ENCODE measurements at places on chromosomes 16 and 17.

GRCh38 chr17:4566785-4567184 is 6.4 kb upstream of the GGT6 start:
- peak; percentile 79 for DNase-seq

- no peak for DNase-seq
Measured at GRCh38 chr16:88367560-88367959, 15.2 kb upstream of the ZNF469 start.

DNA sequence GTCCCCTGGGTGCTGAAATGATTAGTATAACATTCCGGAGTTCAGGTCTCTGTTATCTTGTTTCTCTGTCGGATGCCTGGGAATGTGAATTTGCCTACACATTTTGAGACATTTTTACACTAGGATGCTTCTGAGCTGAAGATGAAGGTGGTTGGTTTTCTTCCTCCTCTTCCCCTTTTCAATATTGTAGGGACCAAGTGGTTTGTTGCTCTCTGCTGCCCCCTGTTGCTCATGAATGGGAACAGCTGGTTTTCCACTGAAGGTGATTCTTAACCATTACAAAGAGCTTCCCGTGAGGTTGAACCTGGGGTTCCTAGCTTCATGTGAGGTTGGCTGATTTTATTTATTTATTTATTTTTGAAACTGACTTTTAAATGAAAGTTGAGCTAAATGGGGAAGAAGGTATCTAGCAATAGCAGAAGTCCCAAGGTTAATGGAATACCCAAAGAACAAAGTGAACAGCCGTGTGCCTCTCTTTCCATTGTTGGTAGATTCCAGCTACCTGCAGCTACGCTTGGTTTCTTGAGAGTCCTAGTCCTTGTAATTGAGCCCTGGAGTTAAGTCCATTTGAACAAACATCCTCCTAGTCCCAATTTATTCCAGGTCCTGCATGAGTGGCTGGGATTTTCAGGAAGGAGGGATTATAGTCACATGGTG is 983.9 kb upstream of the EEF2KMT start:
- peak; percentile 56 for DNase-seq

DNA sequence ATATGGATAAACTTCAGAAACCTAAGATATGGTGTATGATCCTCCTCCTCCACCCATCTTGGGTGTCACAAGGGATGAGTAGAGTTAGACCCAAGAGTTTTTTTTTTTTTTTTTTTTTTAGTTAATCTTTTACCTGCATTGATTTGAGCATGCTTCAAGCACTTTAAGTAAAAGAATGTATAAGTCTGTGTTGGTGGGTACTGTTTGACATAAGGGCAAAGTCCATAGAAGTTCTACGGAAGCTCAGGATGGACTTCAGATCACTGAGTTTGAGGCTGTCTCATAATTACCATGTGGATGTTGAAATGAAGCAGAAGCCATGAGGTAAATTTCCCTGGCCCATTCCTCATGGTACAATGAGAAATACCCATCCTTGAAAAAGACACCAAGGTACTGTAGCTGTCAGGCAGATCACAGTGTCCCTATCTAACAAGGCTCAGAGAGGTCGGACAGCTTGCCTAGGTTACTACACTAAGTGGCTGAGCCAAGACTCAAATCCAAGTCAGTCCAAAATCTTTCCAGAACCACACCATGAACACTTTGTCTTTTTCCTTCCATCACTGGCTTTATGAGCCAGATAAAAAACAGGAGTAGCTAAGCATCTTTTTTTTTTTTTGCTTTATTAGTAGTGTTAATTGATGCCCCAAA is 962.8 kb downstream of the CDH11 start:
- no peak for DNase-seq

- DNase-seq, result no peak
Measured at GRCh38 chr16:75296606-75297005, 45.2 kb upstream of the BCAR1 start.

GRCh38 chr17:40895106-40895730 is 10.2 kb upstream of the KRT20 start:
- DNase-seq, result no peak

DNA sequence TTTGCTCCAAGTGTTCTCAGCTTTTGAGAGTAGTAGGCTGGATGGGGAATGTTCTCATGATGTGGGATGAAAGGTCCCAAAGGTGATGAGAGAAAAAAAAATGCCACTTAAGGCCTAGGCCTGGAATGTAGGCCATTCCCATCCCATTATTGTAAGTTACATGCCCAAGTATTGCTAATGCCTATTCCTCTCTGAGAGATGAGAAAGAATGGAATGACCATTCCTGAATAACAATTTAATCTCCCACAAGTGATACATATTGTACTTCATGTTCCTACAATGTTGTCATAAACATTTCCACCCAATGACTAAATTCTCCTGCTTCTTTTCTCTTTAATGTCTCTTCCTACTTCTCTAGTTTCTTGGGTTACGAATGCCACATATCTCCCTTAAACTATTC is 102.8 kb upstream of the KCNJ16 start:
- DNase-seq, result no peak

GRCh38 chr17:30232824-30233427 is 2.6 kb downstream of the SLC6A4 start:
- DNase-seq, result no peak

DNA sequence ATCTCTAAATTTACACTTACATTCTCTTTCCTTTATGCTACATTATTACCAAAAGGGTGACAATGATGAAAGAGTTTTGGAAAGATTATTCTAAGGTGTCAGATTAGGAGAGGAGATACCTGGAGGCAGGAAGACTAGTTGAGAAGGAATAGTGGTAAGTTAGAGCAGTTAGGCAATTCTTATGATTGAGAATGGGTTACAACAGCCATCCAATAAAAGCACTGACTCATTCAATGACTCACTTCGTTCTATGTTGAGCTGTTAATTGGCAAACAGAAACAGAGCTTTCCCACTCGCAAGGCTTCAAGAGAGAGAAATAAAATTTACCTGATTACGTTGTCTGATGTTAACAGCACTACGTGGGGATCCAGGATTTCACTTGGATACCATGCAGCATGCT is 5.8 kb downstream of the NUP88 start:
- no peak for DNase-seq

GRCh38 chr16:65308506-65308905 is 186.6 kb upstream of the CDH11 start:
- no peak for DNase-seq

DNA sequence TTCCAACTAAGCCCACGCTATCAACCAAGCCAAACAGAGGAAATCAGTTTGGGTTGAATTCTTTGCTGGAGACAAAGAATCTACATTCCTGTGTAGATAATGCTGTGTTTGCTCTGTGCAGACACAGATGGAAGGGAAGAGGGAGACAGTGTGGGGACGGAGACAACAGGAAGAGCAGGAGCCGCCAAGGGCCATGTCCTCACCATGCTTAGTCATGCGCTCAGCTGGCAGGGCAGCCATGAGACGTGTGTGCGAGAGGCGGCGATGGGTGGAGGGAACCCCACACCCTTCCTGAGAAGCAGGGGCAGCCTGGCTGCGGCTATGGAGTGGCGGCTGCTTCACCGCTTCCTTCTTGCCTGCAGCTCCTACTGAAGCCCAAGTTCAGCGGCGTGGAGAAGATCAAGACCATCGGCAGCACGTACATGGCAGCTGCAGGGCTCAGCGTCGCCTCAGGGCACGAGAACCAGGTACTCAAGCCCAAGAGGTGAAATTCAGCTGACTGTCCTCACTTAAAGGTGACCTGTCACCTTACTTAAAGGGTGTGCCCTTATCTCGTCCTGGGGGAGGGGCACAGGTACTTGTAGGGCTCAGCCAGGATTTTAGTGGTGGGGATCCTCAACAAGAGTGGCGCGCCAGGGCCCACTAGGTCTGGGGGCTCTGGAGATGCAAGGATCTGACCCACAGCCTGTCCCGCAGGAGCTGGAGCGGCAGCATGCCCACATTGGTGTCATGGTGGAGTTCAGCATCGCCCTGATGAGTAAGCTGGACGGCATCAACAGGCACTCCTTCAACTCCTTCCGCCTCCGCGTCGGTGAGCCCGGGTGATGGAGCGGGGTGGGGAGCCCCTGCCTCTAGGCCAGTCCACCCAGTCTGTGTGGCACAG is 47.5 kb downstream of the ADCY7 start:
- DNase-seq, result no peak

GRCh38 chr17:44829523-44830358 is at the start of gene GJC1:
Gene GJC1 (minus strand): TSS chr17:44830287. CDS start chr17:44805817, 24,470 bp downstream.
- no peak for DNase-seq

GRCh38 chr17:37110746-37111145 is 162.0 kb downstream of the AATF start:
- DNase-seq, result peak; percentile 46

DNA sequence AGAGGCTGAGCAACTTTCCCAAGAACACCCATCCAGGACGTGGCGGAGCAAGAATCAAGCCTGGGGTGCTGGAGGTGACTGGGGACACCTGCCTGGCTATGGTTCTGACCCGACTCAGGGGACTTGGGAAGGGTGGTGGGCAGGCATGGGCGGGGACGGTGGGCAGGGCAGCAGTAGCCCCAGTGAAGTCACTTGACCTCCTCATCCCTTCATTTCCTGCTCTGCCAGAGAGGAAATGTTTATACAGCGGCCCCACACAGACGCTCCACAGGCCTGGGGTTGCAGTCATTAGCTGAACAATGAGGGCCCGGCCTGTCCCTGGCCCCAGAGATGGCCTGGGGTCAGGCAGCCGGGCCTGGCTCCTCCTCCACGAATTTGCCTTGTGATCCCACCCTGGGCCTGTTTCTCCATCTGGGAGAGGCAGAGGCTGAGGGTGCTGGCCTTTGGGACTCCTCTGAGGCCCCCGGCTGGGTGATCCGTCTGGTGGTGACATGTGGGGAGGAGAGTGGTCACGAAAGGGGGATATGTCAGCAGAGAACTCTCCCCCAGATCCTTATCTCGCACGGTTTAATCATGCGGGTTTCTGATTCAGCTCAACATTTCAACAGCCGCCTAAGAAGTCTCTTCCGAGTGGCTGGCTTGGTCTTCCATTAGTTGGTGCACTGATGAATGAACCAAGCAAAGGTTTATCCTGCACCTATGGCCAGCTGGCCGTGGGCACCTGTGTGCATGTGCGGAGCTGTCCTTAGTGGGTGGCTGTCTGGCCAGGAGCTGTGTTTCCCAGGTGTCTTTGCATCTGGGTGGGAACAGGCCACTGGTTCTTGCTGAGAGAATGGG is 175.9 kb downstream of the IRF8 start:
- DNase-seq, result no peak

- peak; percentile 62 for DNase-seq
Measured at GRCh38 chr17:81315129-81315884, 20.2 kb upstream of the SLC38A10 start.

DNA sequence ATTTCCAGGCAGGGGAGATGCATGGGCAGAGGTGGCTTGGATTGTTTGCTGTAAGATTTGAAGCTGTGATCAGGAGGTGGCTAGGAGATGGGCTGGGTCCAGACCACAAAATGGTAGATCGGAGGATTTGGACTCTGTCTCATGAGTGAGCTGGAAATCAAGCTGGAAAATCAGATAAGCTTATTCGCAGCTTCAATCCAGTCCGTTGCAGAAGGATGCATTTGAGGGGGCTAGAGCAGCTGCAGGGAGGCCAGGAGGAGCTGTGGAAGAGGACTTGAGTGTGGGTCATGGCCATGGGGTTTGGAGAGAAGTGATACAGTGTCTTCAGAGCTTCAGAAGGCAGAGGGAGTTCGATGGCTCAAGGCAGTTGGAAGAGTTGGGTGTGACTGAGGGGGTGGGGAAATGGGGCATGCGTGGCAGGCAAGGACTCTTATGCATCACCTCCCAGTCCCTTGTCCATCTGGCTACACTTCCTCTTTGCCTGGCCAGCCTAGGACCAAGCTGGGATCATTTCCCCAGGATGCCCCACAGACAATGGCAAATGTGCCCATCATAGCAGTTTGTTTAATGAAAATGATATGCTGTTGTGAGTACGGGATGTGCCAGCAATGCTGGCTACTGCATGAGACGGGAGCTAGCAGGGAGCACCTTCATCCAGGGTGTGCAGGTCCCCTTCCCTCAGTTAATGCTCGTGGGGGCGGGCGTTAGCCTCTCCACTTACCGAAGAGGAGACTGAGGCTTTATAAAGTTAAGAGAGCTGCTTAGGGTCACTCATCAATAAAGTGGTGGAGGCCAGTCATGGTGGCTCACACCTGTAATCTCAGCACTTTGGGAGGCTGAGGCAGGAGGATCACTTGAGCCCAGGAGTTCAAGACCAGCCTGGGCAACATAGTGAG is 20.6 kb downstream of the QPRT start:
- no peak for DNase-seq

- DNase-seq, result no peak
Measured at GRCh38 chr17:32268734-32269288, 3.2 kb downstream of the RHBDL3 start.

GRCh38 chr17:41522301-41523224 is 3.9 kb upstream of the KRT15 start:
- no peak for DNase-seq

DNA sequence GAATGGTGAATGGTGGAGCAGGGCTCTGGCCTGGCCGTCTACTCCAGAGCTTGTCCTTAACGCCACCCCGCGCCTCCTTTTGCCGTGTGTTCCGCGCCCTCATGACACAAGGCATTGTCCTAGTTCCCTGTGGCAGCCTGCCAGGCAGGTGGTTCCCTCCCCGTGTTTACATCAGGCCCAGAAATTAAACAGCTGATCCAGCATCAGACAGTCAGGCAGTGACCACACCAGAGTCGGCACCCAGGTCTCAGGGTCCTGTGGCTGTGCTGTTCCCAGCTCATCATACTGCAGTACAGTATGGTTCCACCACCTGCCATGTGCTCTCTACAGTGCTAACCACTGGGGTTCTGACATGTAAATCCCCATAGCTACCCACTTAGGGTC is 119.7 kb downstream of the RAB11FIP4 start:
- no peak for DNase-seq

DNA sequence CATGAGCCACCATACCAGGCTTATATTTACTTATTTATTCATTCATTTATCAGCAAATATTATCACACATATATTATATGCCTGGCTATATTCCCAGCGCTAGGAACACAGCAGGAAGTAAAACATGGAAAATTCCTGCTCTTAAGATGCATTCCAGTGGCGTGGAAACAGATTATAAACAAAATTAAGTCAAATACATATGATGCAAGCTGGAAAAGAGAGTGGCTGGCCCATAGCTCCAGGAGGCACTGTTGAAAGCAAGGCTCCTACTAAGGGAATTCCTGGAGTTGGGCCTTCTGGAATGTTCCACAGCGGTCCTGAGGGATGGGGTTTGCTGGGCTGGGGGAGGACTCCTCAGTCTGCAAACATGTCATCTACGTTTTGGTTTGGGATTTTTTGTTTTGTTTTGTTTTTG is 18.4 kb downstream of the ADCY9 start:
- DNase-seq, result no peak

- DNase-seq, result no peak
Measured at GRCh38 chr17:18261146-18261515, 669 bp downstream of the MIEF2 start.

- DNase-seq, result no peak
Measured at GRCh38 chr16:20430948-20431347, 20.4 kb upstream of the ACSM2A start.

- DNase-seq, result no peak
Measured at GRCh38 chr17:34771891-34772290, 189.4 kb downstream of the CCT6B start.

DNA sequence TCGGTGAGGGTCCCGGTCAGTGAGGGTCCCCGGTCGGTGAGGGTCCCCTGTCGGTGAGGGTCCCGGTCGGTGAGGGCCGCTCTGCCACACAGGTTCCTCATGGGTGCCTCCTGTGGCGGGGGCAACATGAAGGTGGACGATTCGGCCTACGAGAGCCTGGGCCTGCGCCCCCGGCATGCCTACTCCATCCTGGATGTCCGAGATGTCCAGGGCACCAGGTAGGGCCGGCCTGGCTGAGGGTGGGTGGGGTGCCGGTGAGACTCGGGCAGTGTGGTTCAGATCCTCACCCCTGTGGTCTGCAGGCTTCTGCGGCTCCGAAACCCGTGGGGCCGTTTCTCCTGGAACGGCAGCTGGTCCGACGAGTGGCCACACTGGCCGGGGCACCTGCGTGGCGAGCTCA is 9.0 kb upstream of the PRR35 start:
- DNase-seq, result no peak
